ENCODE measurements at places on chromosomes 4 and X.
A peak's percentile ranks its signal among the peaks of the same experiment; 100 is the strongest.

DNA sequence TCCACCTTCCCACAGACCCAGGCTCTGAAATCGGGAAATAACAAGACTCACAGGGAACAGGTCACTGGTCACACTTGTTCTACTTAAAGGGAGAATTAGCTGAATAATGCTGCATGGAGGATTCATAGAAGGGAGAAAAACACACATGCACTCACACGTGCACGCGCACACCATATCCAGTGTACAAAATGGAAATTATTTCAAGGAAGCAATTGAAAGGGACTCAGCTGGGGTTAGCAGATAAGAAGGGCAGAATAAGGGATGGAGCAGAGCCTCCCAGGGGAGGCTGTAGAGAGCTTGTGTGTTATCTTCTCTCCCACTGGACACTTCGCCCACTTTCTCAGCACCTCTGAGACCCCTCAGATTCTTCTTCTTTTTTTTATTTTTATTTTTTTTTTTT, 10.3 kb downstream of the GABRQ start:
- no peak for DNase-seq

DNA sequence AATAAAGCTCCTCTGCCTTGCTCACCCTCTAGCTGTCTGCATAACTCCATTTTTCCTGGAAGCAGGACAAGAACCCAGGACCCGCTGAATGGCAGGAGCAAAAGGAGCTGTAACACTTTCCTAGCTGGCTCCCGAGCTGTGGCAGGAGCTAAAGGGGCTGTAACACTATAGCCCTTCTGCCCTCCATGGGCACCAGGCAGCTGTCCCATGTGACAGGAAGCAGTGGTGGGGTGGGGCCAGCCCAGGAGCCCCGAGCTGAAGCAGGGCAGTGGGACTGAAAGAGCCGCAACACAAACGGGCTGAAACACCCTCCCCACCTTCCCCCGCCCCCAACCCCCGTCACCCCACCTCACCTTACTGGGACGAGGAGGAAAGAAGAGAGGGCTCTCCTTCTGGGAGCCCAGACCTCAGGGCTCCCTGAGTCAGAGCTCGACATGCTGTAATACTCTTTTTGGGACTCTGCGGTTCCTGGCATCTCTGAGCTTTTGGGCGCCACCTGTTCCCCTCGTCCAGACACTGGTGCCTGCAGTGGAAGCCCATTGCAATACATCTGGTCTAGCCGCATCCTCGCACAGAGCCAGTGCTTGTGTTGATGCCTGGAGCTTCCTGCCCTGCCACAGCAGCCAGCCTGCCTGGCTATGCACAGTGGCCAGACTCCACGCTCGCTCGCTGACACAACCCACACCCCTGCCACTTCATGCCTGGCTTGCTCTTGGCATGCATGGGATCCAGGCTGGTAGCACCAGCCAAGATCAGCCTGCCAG, 39.4 kb downstream of the PPM1K start:
- DNase-seq, result no peak

DNA sequence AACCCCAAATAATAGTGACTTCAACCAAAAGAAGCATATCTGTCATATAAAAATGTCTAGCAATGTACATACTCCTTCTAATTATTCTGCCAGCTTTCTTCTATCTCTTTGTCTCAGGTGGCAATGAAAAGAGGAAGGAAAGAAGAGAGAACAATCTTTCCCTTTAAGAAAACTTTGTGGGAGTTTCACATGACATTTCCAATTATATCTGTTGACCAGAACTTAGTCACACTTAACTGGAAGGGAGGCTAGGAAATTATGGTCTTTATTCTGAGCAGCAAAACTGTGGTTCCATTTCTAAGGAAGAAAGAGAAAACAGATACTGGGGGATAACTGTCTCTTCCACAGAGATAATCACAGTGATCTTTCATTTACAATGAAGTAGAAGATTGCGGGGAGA, 12.9 kb upstream of the MAOA start:
- no peak for DNase-seq

GRCh38 chr4:41006141-41006540, 208.2 kb downstream of the APBB2 start:
- DNase-seq, result peak; percentile 59

GRCh38 chrX:149043401-149043800, 461.7 kb downstream of the IDS start:
- no peak for DNase-seq

DNA sequence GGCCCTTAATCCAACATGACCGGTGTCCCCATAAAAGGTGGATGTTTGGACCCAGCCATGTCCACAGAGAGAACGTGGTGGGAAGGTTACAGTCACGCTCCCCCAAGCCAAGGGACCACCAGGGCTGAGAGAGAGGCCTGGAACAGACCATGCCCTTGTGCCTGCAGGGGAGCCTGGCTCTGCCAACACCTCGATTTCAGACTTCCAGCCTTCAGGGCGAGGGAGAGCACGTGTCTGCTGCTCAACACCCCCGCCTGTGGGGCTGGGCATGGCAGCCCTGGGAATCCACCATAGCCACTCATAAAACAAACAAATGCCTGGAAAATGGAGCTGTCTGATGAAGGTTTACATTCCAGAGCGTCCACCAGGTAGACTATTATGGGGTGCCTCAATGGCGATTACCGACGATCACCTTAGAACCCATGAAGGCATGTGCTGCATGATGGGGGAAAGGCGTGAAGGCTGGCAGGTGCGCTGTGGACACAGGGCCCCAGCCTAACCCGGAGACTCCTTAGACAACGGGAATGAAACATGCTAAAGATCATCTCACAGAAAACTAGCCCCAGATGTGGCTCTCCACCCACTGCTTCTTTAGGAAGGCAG, 42.3 kb upstream of the HMX1 start:
- no peak for DNase-seq

DNA sequence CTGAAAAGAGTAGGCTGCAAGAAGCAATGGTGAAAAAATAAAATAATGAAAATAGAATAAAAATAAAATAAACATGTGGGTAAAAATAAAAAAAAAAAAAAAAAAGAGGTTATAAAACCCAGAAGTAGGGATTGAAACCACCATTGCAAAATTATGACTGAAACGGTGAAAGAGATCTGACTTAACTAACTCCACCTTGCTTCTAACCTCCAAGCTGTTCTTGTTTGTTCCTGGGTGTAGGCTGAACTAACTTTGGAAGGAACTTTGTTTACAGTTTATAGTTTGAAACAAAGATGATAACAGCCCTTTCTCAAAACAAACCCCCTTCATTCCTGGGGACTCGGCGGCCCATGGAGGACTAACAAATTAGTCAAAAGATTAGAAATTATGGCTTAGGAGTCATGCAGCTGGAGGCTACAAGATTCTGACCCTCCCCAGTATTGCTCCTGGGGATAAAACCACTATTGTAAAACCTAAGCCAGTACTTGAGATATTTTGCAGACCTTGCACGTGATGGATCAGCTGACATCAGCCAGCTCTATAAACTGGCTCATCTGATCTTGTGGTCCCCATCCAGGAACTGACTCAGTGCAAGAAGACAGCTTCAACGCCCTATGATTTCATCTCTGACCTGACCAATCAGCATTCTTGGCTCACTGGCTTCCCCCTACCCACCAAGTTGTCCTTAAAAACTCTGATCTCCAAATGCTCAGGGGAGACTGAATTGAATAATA, 30.4 kb downstream of the DDX60L start:
- peak; percentile 69 for DNase-seq

- no peak for DNase-seq
Measured at GRCh38 chr4:133910165-133910564, 291.4 kb downstream of the PABPC4L start.

GRCh38 chr4:176729489-176729888, 63.2 kb downstream of the VEGFC start:
- peak; percentile 39 for DNase-seq

DNA sequence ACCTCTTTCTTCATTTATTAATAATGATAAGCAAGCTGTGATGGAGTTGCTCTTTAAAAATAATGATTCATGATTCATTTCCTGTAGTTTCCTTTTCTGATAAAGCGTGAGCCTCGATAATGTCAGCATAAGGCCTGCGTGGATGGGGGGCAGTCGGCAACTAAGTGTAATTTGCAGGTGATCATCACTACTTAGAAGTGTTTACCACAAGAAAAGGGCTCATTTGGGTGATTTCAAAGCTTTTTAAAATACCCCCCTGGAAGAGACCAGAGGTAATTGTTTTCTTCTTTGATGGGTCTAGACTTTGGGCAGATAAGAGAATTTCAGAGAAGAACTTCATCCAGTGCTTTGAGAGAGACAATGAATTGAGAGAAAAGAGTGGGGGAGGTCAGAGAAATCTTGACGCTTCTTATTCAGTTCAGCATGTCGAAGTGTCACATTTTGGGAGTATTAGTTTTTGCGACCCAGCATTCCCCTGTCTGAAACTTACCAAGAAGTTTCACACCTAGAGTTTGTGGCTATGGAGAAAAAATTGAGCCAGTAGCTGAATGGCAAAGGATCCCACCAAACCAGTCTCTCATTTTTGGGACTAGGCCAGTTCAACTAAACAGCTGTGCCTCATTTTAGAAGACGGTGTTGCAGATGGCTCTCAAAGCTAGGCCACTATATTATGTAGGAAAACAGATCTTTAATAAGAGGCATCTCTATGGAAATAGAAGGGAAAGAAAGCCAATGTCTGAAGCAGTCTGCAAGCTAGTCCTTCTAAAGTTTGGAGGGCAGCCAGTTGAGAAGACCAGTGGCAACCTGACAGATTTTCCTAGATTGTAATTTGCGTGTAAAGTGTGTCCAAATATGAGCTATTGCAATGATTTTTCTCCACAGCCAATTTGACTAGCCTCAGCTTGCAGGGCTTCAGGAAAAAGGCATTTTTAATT, 171.0 kb upstream of the PPP1R2C start:
- DNase-seq, result peak; percentile 9

DNA sequence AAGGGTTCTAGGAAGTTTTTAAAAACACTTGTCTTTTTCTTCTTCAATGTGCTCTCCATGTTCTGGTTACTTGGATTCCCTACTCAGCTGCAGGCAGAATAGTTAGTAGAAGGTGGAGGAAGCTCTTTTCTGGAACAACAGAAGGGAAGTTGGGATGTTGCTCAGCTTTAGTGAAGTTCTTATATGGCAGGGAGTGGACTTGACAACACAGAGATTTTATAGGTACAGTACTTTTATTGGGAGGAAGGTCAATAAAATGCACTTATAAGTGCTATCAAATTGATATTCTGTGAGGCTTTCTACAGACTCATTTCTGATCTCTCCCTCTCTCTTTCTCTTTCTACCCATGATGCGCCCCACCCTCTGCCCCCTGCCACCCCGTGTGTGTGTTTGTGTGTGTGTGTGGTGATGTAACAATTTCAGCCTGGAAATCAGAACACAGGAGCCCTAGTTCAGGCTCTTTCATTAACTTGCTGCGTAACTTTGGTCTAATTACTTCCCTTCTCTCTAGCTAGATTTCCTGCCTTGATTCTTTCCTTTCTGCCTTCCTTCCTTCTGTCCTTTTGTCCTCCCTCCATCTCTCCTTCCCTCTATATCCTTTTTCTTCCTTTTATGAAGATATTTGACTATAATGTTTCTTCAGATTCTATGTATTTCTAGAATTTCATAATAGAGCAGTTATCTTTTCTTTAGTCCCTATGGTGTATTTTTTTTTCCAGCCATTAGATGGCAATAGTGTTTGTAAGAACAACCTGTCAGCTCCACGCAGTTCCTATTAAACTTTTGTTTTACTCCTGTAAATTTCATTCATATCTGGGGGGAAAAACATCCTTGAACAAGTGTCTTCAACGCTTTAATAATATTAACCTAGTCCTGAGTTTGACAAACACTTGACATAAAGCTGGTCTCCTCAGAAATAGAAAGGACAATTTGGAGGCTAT, 37.1 kb downstream of the HEPH start:
- DNase-seq, result peak; percentile 2

- peak; percentile 36 for DNase-seq
Measured at GRCh38 chrX:11399489-11400094, 106.4 kb downstream of the AMELX start.

DNA sequence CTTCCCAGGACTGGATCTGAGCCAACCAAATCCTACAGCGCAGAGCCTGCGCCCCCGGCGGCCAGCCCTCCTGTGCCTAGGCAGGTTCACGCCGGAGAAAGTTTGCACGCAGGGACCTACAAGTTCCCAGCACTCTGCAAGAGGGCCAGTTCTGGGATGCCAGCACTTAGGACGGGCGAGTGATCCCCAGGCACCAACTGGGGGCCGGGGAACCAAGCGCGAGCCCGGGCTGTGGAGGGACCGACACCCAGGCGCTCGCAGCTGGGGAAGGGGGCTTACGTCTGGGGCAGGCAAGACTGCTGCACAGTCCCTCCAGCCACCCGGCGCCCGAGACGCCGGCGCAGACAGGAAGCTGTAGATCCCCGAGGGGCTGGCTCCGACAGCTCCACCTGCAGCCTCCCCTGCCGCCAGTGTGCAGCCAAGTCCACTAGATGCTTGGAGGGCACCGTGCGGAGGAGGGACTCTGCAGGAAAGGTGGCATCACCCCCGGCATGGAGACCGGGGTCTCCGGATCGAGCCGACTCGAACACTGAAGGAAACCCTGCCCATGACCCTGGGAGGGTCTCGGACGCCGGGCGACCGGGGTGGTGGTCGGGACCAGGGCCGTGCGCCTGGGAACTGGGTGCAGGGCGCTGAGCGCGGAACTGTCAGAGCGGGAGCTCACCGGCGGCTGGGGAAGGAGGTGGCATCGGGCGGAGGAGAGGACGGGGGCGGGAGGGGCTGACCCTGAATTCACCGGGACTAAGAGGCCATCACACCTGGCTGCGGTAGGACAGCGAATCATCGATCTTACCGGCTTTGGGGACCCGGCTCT, 566 bp downstream of the CORIN start:
- DNase-seq, result no peak

DNA sequence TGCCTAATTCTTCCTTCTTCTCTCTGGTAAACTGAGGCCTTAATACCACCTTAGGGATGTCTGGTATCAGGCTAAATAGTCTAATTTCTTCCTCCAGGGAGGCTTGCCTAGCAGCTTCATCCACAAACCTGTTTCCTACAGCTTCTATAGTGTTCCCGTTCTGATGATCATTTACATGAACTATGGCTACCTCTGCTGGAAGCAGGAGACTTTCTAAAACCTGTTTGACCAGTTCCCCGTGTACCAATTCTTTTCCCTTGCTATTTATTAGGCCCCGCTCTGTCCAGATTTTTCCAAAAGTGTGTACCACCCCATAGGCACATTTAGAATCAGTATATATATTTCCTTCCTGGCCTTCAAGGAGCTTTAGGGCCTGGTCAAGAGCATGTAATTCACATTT, 5.8 kb upstream of the USP38 start:
- DNase-seq, result no peak

DNA sequence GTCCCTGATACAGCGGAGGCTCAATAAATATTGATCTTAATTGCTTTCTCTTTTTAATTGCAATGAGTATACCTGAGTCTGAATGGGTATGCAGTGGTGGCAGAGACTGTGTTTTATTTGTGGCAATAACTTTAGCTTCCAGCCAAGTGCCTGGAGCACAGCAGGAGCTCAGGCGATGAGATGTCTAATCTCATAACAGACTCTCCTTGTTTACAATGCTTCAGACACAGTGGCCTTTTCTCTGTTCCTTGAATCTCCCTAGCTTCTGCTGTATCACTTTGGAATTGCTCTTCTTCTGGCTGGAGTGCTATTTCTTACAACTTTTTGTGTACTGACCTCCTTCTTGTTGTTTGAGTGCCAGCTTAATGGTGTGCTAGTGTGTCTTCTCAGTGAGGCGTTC, 91.5 kb upstream of the UNC5C start:
- DNase-seq, result no peak

Data from fibroblast of upper back skin (primary cell).